ENCODE measurements at places on chromosomes 13 and 19. TPM values are rescaled to one million over a fixed set of nuclear protein-coding genes. Genes with fewer than 3 reads are reported as not detected.

Gene PLPP2
- total RNA-seq, result 9.0 TPM

Gene ZNF177
- 1.4 TPM for total RNA-seq

Gene KLK15
- total RNA-seq, result not detected

Gene PNMA8A
- 1.7 TPM for total RNA-seq

Gene INAFM1
- 0.73 TPM for total RNA-seq

Measured in pulmonary artery endothelial cell (primary cell).